ENCODE measurements at places on chromosomes 6 and 20. TPM values are rescaled to one million over a fixed set of nuclear protein-coding genes. Genes with fewer than 3 reads are reported as not detected.

MOCS1 gene
- 0.37 TPM for total RNA-seq

NOP56 gene
- total RNA-seq = 322 TPM

BYSL gene
- 26.9 TPM for total RNA-seq

GABRR1 gene
- not detected for total RNA-seq

MCHR2 gene
- not detected for total RNA-seq

KIFC1 gene
- 117 TPM for total RNA-seq

ZDHHC14 gene
- total RNA-seq = 5.2 TPM

ENPP1 gene
- total RNA-seq = not detected

BHLHE23 gene
- not detected for total RNA-seq

TMEM30A gene
- total RNA-seq = 61.6 TPM

SOX18 gene
- 0.51 TPM for total RNA-seq

SIRPD gene
- total RNA-seq = 0.30 TPM

ROMO1 gene
- 112 TPM for total RNA-seq

CYP24A1 gene
- 0.58 TPM for total RNA-seq

KCNG1 gene
- not detected for total RNA-seq

MOG gene
- total RNA-seq = not detected

C6orf132 gene
- total RNA-seq = 0.14 TPM

ZBP1 gene
- 27.5 TPM for total RNA-seq

CDH26 gene
- total RNA-seq = 1.9 TPM

PHACTR1 gene
- total RNA-seq = 1.5 TPM

EZR gene
- 235 TPM for total RNA-seq

OPRL1 gene
- total RNA-seq = 2.6 TPM

TCF15 gene
- not detected for total RNA-seq

RAET1E gene
- not detected for total RNA-seq

STMN3 gene
- total RNA-seq = 45.6 TPM

TCP11 gene
- not detected for total RNA-seq

FAM83C gene
- not detected for total RNA-seq

MCCD1 gene
- not detected for total RNA-seq

ATXN1 gene
- 67.2 TPM for total RNA-seq

NELFE gene
- total RNA-seq = 61.3 TPM

SPATS1 gene
- not detected for total RNA-seq

TMC2 gene
- total RNA-seq = not detected

ID1 gene
- total RNA-seq = 1.2 TPM

IYD gene
- not detected for total RNA-seq

Data from activated naive CD8-positive, alpha-beta T cell treated with anti-CD3 and anti-CD28 coated beads, Interleukin-2, amount 10 ng/mL, durations not matched to agents 7 days and 5 days (primary cell).